Activated CD4-positive, alpha-beta T cell treated with anti-CD3 and anti-CD28 coated beads, Interleukin-2, amount 50 U/mL, for 24 hours (primary cell): ENCODE measurements at places on chromosomes 1 and 21.
A peak's percentile ranks its signal among the peaks of the same experiment; 100 is the strongest.

GRCh38 chr1:153573351-153573750, 7.7 kb upstream of the S100A2 start:
- DNase-seq, result no peak

DNA sequence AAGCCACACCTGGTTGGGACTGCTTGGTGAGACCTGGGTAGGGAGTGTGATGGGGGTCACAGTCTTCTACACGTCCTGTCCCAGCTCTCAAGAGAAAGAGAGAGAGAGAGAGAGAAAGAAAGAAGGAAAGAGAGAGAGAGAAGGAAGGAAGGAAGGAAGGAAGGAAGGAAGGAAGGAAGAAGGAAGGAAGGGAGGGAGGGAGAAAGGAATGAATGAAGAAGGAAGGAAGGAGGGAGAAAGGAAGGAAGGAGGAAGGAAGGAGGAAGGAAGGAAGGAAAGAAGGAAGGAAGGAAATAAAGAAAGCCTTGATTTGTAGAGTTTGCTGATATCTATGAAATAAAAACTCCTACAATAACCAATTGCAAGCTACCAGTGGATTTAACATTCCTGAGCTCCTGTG, 28.5 kb upstream of the SOX13 start:
- no peak for DNase-seq

GRCh38 chr1:42034426-42034825, 115.7 kb upstream of the HIVEP3 start:
- DNase-seq, result no peak

- no peak for DNase-seq
These were observed 75.0 kb downstream of the CD46 start for GRCh38 chr1:207826557-207827487.

- no peak for DNase-seq
These were observed 93.1 kb downstream of the DMRTB1 start for GRCh38 chr1:53552146-53552861.

DNA sequence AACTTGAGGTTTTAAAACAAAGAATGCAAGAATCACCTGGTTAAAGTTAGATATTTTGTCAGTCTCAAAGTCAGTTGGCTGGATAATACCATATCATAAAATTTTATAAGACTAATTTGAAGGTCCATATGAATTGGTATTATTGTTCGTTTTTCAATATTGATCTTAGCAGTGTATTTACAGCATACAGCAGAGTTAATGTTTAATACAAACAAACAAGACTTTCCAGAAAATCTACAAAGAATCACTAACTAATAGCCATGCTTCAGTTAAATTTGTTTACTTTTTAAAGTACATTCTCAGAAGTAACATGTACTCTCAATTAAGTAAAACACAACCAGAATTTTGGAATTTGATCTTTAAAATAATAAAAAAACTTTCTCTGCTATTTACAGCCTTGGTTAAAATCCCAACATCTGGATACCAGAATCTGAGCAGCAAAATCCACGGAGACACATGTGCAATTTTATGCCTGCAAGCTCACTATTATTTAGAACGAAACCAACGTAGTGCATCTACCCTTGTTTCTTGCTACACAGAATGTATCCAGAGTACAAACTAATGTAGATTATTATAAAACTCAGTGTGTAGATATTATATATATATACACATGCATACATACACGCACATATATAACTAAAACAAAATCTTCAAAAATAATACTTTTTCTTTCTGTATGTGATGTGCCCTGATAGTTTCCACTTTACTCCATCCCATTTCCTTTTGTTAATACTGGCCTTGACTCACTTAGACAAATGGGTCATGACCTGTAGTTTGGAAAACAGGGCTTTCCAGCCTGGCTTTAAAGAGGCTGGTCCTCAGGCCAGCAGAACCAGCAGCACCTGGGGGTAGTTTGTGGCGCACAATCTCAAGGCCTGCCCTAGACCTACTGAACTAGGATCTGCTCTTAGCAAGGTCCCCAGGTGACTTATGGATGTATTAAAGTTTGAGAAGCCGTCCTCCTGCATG, 63.6 kb upstream of the ERG start:
- DNase-seq, result no peak

- no peak for DNase-seq
These were observed 27.4 kb downstream of the KCNJ15 start for GRCh38 chr21:38284216-38284615.

DNA sequence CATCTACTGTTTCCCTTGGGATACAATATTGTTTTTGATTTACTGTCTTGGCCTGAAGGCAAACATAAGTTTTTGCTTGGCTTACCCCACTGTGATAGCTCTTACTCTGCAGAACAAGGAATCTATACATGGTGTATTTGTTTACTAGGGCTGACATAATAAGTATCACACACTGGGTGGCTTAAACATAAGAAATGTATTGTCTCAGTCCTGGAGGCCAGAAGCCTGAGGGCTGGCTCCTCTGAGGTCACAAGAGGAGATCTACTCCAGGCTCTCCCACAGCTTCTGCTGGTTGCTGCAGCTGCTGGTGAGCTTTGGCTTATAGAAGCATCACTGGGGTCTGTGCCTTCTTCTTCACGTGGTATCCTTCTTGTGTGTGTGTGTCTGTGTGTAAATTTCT, 30.7 kb upstream of the IGSF5 start:
- DNase-seq, result no peak

GRCh38 chr1:154847891-154848290, 22.2 kb downstream of the KCNN3 start:
- no peak for DNase-seq

- no peak for DNase-seq
These were observed 4.1 kb upstream of the COL6A2 start for GRCh38 chr21:46093668-46094400.

GRCh38 chr1:36778740-36779139, 255.6 kb downstream of the GRIK3 start:
- no peak for DNase-seq

GRCh38 chr1:156550346-156550745, 22.0 kb downstream of the IQGAP3 start:
- no peak for DNase-seq

- DNase-seq, result no peak
These were observed 10.5 kb upstream of the C1orf21 start for GRCh38 chr1:184376369-184376768.

DNA sequence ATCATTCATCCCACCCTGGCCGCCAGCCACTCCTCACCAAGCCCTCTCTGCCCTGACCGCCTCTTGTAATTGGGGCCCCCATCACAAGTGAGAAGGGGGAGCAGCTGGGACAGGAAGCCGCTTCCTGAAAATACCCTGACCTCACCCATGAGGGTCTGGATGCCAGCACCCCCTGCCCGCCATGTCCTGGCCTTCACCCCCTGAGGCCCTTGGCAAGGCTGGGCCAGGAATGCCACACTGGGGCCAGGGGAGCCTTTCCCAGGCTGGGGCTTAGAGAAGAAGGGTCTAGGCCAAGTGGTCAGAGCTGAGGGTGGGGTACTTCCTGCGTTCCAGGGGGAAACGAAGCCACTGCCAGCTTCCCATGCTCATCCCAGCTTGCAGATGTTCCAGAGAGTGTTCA, 60.5 kb downstream of the TAS1R2 start:
- DNase-seq, result no peak

GRCh38 chr1:114607223-114607622, 25.8 kb upstream of the BCAS2 start:
- no peak for DNase-seq

- no peak for DNase-seq
These were observed 2.1 kb upstream of the CAPN9 start for GRCh38 chr1:230745071-230745470.

DNA sequence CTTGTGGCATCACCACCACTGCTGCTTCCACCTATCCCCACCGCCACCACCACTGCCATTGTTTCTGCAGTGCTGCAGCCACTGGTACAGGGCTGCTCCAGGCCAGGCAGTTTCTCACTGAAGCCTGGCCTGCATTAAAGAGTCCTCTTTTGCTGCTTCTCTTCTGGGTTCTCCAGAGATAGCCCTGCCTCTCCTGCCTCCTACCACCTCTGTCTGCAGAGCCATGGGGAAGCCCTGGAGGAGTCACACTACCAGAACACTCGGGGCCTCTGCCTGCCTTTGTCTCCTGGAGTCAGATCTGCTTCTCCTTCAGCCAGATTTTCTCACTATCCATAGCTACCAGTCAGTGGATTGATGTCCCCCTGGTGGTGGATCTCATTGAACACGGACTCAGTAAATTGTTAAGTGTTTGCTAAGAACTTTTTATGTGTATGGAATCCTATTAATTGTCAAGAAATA, 37.7 kb upstream of the DDAH1 start:
- DNase-seq, result no peak

DNA sequence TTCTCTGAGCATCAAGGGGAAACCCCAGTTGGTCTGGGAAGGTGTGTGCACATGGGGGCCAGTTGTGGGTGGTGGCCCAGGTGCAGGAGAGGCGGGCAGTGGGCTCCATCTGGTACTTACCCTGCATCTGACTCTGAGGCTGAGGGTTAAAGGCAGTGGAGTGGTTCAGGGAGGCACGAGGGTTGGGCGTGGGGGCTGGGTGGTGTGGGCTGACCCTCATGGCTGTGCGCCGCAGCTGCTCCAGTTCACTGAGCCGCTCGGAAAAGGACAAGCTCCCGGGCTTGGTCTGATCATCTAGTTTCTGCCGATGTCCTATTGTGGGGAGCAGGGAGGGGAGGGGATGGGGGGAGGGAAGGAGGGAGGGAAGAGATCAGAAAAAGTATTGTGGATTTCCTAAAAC, 165.5 kb downstream of the CLIC6 start:
- DNase-seq, result no peak

- no peak for DNase-seq
These were observed 247.1 kb downstream of the NPHP4 start for GRCh38 chr1:5744911-5745799.

GRCh38 chr1:36174713-36175112, 18.8 kb downstream of the MAP7D1 start:
- no peak for DNase-seq

DNA sequence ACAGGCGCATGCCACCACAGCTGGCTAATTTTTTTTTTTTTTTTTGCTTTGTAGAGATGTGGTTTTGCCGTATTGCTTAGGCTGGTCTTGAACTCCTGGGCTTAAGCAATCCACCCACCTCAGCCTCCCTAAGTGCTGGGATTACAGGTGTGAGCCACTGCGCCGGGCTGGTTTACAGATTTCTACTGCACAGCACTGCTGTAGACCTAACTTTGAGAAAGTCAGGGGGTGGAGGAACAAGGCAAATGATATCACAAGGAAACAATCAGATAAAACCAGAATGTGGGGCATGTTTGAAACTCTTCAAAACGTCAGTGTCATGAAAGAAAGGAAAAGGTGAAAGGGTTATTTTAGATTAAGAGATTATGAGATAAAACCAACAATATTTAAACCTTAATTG, 45.3 kb downstream of the URB2 start:
- DNase-seq, result no peak

DNA sequence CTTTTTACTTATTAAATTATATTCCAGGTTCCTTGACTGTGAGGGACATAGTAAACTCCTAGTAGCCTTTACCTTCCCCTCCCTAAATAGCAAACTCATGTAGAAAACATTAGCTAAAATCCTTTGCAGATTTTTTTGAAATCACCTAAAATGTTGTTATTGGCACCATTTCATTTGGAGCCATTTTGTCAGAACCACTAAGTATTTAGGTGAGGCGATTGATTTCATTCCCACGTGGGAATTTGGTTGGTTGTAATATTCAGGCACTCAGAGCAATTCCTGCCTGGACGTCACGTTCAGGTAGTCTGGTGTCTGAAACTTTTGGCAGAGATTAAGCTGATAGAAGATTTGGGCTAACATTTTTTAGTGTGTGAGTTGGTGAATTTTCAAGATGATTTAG, 84.3 kb downstream of the CAMTA1 start:
- DNase-seq, result no peak

GRCh38 chr1:152520561-152521090, 6.3 kb downstream of the CRCT1 start:
- DNase-seq, result no peak

GRCh38 chr1:195908121-195908520, 700.1 kb downstream of the KCNT2 start:
- no peak for DNase-seq

GRCh38 chr1:205521686-205522085, 17.2 kb downstream of the CDK18 start:
- DNase-seq, result no peak

GRCh38 chr1:92441697-92442342, 44.9 kb downstream of the GFI1 start:
- no peak for DNase-seq

DNA sequence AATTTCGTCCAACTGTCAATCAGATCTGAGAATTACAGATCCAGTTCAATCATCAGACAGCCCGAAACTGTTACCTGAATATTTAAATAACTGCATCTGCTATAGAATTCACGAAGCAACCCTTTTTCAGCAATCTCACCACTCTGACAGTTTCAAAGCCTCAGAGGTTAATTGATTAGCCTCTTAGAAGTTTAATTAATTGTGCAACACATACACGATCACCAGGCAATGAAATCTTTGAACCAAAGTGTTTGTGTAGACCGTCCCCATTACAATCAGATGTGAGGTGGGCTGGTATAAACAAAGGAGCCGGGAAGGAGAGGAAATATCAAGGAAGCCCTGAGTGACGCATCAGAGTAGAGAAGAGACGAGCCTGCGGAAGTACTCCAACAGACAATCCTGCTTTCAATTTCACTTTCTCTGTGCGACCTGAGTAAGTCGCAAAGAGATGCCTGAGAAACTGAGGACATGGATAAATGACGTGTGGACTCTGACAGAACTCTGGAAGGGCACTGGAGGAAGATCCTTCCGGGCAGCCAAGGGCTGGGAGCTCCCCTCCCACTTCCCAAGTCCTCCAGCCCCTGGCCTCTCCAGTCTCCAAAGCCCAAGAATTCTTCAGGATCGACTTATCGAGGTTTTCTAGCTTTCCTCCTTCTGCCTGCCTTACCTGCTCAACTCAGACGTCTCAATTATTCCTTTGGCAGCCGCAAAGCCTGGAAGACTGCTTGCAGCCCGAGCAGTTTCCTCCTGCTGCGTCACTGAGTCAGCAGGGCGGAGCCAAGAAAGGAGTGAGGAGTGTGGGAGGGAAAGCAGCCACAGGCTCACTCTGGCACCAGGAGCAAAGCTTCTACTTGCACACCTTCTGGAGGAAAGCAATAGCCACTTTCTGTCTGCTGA, at the start of gene RNASEL:
RNASEL (minus strand) TSS at position 757 of the 897 bp plus-strand sequence. CDS start 2,450 bp downstream, outside the sequence.
- DNase-seq, result peak; percentile 23

DNA sequence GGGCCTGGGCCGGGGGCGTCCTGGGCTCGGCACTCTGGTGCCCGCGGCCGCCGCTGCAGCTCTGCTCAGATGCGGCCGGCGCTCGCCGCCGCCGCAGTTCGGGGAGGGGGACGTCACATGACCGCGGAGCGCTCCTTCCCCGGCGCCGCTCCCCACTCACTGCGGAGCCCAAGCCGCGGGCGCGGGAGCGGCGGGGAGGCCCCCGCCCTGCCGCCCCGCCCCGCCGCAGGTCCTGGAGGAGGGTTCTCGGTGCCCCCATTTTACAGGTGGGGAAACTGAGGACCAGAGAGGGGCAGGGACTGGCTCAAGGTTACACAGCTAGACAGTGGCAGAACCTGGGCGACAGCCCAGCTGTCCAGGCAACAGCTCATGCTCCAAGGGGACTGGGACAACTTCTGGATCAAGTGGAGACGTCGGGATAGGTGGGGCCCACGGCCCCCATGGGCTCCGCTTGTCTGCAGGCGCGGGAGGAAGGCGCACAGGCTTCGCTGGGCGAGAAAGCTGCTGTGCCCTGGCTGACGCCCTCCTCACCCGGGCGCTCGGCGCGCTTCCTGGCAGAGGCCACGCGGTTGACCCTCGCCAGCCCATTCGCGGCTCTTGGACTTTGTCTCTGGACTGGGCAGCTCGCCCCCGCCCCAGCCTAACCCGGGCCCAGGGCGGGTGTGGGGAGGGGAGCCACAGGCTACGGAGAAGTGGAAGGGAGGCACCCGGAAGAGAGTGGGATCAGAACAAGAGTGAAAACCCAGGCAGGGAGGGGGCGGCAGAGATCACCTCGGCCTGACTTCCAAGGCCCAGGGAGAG, at the start of gene RAP1GAP:
RAP1GAP (minus strand) TSS at position 100 of the 801 bp plus-strand sequence. CDS start 49,325 bp downstream, outside the sequence.
- DNase-seq, result no peak
